ENCODE measurements at places on chromosomes 4 and X.

GRCh38 chr4:147732518-147733235 lies 789 bp downstream of the ARHGAP10 start:
- DNase-seq, result peak; percentile 69

DNA sequence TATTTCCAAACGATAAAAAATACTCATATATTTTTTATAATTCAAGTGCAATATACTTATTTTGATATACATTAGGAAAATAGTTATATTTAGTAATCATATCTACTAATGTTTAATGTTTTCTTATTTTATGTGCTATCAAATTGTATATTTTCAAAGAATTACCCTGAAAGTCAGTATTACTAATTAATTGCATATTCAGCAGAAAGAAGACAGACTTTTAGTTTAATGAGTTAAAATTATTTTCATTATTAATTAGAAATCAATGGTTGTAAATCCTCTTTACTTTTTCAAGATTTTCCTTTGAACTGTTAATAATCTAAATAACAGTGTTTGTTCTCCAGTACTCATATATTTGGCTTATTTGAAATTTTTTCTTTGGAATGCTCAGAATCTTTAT lies 181.3 kb upstream of the NDST4 start:
- no peak for DNase-seq

DNA sequence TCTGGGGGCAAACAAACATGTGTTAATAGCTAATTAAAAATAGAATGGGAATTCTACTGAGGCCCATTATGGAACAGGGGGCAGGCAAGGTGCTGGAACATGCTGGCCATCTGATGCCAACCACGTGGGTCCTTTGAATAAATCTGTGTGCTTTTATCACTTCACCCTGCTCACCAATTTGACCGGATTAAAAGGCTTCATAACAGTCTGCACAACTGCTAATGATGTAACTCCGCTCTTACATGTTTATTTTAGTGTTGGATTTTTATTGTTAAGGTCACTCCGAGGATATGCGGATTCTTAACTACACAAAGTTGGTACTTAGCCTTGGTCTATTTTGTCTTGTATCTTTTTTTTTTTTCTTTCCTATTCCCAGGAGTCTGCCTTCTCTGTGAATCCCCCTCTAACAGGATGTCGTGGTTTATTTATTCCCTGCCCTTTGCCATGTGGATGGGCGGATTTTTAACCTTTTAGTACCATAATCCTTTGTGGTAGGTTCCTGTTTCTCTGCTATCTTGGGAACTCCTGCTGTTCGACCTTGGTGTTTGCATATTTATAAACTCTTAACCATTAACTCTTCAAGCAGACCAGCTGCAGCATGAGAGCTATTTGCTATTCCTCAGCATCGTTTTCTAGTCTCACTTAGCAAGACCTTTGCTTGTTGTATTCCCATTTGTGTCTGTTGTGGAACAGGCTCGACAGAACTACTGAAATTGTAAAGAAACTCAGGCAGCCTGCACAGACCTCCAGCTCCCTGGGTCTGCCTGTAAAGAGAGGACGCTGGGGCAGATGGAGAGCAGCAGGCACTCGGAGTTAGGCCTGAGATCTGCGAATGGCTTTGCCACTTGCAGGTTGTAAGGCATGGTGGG lies 38.0 kb downstream of the TRIM2 start:
- DNase-seq, result no peak

GRCh38 chr4:185697488-185697887 lies 114.5 kb downstream of the SORBS2 start:
- no peak for DNase-seq

DNA sequence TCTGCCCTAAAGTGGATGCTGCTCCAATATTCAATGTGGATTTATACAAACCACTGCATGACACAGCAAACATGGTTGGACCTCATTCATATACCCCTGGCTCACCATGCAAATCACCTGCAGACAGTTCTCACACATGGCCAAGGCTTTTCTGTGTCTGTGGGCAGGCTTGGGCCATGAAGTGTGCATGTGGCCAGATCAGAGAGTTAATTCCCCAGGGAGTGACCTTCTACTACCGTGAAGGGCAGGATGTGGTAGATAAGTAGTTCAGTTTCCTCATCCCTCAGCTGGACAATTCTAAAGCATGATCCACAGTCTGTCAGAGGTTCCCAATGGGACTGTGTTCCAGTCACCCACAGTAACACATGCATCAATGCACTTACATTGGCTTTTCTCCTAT lies 24.6 kb upstream of the BCLAF3 start:
- no peak for DNase-seq

- peak; percentile 73 for DNase-seq
These were observed 18.8 kb upstream of the YTHDC1 start for GRCh38 chr4:68368691-68369131.

GRCh38 chrX:44470816-44471215 lies 71.8 kb downstream of the FUNDC1 start:
- no peak for DNase-seq

DNA sequence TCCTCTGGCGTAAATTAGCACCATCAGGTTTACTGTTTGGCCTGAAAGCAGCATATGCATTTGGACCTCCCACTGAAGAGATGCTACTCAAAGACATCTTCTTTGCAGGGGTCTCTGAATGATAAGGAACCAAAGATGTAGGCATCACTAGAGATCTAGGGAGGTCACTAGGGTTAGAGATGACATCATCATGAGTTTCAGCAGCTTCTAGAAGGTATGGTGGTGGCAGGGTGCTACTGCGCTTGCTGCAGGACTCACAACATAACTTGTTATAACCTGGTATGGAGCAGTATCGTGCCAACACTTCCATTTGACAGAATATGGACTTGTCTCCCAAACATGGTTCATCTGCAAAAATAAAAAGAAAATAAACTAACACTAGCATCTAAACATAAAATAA lies 251.6 kb downstream of the NPFFR2 start:
- DNase-seq, result no peak

DNA sequence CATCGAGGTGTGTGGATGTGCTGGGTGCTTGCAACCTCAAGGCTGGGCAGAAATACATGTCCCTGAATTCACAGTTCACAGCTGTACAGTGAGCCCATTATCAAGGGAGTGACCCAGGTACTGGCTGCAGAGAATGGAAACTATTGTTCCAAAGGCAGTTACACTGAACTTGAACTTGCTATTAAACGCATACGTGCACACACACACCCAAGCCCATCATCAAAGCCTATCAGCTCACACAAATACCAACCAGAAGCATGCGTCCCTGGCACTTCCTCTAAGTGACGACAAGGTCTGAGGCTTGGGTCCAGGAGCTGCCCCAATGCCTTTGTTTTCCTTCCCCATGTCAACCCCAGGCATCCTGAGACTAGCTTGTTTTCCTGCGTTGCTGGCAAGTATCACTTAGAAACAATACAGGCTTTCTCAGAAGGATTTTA lies 88.6 kb downstream of the IRF2 start:
- no peak for DNase-seq

GRCh38 chrX:28229217-28229616 lies 248.0 kb upstream of the DCAF8L1 start:
- DNase-seq, result no peak

DNA sequence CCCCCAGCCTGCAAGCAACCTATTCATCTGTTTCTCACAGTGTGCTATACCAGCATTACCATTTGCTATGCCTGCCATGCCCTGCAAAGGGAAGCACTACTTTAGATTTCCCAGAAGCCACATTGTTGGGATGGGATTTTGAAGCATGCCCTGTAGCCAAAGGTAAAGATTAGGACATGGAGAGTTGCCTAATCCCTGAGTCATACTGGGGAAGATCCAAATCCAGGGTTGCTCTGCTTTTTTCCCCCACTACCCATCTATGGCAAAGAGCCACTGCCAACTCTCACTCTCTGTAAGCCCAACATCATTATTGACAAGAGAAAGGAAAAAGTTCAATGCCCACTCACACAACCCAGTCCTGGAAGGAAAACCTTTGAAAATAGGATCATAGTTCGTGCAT lies 36.7 kb upstream of the TMEM164 start:
- DNase-seq, result peak; percentile 24

- DNase-seq, result peak; percentile 79
These were observed 129.7 kb downstream of the PLS3 start for GRCh38 chrX:115690511-115691216.

GRCh38 chrX:119477812-119478232 lies 9.6 kb downstream of the SLC25A5 start:
- peak; percentile 90 for DNase-seq

- no peak for DNase-seq
These were observed 28.2 kb downstream of the PHKA1 start for GRCh38 chrX:72685810-72686456.

DNA sequence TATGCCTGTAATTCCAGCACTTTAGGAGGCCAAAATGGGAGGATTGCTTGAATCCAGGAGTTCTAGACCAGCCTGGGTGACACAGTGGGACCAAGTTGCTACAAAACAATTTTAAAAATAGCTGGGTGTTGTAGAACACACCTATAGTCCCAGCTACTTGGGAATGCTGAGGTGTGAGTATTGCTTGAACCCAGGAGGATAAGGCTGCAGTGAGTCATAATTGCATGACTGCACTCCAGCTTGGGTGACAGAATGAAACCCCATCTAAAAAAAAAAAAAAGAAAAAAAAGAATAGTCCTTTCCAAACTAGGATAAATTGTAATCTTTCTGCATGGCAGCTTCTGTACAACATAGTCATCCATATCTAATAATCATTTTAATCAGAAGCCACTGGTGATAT lies 270.1 kb upstream of the INTU start:
- no peak for DNase-seq

DNA sequence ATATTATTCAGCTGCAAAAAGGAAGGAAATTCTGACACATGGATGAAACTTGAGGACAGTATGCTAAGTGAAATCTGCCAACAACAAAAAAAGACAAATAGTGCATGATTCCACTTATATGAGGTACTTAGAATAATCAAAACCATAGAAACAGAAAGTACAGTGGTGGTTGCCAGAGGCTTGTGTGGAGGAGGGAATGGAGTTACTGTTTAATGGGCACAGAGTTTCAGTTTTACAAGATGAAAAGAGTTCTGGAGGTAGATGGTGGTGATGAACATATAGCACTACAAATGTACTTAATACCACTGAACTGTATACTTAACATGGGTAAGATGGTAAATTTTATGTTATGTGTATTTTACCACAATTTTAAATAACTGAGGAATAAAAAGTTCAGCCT lies 212.0 kb upstream of the KLF3 start:
- no peak for DNase-seq

Data from foreskin fibroblast (primary cell).